ENCODE measurements at places on chromosomes 11 and 22. TPM values are rescaled to one million over a fixed set of nuclear protein-coding genes. Genes with fewer than 3 reads are reported as not detected.

The SCGB1D2 gene
- 0.48 TPM for polyA plus RNA-seq

The VWCE gene
- 5.1 TPM for polyA plus RNA-seq

DNA sequence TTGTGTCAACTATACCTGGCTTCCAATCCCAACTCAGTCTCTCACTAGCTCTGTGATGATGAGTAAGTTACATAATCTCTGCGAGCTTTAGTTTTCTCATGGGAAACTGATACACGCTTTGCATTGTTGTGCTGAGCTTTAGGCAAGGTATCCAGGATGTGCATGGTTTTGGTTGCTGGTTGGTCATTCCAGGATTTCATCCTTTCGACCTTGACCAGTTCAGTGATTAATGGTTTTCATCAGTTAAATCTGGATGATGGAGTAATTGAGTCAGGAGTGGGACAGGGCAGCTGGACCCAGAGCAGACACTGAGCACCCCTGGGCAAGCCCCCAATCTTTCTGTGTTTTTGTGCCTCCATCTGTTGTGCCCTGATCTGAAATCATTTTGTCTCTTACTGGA is 417.3 kb upstream of the CADM1 start:
- peak; percentile 82 for DNase-seq

DNA sequence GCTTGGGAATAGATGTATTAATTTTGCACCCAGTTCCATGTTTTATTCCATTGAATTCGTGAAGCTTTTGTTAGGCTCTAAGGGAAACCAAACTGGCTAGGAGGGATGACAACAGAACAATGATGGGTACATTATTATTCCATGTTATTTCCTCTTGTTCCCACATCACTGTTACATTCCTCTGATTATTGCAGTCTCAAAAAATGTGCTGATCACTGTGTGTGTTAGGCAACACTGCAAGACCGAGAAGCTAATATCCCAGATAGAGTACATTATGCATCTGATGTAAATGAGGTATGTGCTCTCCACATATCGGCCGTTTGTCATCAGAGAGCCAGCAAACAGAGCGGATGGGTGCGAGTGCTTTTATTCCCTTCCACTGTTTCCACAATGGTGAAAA is 327.9 kb downstream of the SOX6 start:
- DNase-seq: no peak

DNA sequence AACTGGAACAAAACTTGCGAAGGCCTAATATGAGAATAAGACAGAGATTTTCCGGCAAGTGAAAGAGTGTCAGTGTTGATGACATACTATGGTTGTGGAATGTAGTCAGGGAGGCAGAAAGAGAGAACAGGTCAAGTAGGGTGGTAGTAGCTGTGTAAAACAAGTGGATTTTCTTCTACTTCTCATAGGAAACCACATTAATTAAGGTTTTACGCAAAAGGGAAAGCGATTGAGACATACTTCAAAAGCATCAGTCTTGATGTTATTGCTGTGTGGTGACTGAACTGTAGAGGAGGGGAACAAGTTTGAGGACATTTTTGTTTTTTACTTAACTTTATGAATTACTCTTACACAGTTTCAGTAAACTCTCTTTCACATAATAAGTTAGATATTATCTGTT is 186.0 kb upstream of the CNTN5 start:
- DNase-seq: no peak

DNA sequence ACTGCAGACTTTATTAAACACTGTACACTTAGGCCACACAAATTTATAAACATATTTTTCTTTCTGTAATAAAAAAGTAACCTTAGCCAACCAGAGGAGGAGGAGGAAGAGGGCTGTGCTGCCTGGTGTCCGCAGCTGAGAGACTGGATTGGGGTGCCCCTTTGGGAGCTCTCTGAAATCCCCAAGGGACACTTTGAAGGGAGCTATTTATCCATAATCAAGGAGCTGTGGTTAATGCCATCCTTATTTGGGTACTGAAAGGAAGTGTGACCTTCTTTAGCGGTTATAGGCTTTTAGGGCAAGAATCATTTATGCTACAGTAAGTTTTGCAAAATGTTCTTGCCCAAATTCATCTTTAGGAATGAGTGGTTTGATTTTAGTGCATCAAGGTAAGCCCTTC is 125.8 kb downstream of the RASSF10 start:
- no peak for DNase-seq

DNA sequence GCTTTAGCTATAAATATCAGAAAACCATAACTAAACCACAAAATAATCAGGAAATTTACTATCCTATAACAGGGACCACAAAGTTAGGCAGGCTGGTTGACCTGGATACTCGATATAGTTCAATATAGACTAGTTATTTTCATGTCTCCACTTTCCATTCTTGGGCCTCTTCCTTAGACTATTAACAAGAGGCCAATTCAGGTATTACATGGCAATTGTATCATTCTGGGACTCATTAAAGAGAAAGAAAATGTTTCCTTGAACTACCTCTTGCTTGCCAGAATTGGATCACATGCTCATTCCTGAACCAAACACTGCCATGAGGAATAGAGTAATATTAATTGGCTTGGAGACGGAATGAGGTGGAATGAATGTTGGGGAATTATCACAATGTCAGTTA is 76.0 kb downstream of the EIF3M start:
- DNase-seq: no peak

DNA sequence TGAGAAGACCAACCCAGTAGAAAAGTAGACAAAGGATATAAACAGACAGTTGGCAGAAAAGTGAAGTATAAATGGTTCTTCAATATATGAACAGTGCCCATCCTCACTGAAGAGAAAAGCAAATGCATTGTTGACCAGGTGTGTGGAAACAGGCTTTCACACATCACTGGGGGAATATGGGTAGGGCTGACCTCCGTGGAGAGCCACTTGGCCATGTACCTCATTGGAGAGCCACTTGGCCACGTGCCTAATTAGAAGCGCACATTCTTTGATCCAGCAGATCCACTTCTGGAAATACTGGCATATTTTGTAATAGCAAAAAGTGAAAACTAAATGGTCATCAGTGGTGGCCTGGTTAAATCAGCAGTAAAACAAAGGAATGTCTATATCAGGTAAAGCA is 43.2 kb downstream of the PPP6R3 start:
- no peak for DNase-seq

- DNase-seq: no peak
Measured at GRCh38 chr11:60912223-60912850, 1.6 kb upstream of the TMEM109 start.

DNA sequence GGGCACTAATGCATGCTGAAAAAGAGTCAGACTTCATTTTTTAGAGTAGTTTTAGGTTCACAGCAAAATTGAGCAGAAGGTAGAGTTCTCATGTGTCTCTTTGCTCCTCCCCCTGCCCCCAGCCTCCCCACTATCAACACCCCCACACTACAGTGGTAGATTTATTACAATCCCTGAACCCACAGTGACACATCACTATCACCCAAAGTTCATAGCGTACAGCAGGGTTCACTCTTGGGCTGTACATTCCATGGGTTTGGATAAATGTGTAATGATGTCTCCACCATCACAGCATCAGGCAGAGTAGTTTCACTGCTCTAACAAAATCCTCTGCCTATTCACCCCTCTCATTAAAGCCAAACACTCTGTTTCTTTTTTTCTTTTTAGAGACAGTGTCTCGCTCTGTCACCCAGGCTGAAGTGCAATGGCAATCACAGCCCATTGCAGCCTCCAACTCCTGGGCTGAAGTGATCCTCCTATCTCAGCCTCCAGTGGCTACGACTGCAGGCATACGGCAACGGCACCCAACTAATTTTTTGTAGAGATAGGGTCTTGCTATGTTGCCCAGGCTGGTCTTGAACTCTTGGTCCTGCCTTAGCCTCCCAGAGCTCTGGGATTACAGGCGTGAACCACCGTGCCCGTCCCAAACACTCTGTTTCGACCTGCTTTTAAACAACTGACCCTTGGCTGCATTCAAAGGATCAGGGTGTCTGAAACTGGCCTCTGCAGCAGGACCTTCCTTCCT is 4.1 kb downstream of the BEST1 start:
- no peak for DNase-seq

DNA sequence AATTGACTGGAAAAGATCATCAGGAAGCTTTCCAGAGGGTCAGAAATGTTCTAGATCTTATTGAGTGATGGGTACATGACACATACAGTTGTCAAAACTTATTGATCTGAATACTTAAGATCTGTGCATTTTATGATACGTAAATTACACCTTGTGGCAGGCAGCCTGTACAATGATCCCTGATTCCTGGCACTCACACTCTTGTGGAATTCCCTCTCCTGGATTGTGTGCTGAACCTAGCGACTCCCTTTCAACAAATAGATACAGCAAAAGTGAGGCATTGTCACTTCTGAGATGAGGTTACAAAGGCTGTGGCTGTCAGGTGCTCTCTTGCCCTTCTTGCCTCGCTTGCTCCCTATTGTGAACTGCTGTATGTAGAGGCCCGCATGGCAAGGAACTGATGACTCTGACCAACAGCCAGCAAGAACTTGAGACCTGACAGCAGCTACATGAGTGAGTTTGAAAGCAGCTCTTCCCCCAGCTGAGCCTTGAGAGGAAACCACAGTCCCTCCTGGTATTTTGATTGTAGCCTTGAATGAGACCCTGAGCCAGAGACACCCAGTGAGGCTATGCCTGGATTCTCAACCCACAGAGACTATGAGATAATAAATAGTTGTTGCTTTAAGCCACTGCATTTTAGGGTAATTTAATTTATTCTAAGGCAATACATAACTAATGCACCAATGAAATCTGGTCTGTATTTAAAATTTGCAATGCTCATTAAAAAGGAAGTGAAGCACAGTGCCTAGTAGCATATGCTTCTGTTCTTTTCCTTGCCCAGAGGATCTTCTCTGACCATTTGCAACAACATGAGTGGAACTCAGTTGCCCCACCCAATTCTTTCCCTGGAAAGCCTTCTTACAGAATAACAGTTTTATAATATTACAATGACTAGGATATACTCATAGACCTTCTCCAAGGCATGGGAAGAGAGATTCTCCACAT is 60.5 kb upstream of the IZUMO1R start:
- no peak for DNase-seq

DNA sequence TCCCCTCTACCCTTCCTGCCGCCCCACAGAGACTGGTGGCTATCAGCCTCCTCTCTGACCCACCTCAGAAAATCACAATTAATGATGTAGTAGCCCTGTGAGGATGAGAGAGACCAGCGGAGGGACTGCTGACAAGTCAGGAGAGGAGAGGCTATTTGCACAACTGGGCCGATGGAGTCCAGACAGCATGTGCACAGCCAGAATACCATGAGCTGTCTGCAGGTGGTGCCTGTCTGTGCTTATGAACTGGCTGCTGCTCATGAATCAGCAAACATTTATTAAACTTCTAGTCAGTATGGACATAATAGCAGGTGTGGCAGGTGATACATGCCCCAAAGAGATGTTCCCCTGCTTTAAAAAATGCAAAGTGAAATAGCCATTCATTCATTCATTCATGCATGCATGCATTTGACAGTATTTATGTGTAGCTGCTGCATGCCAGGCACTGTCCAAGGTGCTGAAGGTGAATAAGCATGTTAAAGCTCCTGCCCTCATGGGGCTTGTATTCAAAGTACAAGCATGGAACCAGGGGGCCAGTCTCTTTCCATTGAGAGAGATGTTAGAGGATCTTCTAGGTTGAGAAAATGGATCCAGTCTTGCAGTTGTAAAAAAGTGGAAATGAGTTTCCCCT is 141.3 kb downstream of the GRIK4 start:
- DNase-seq: no peak

The GTSE1 gene
- polyA plus RNA-seq: 39.4 TPM

GRCh38 chr11:85826116-85826855 is 15.3 kb upstream of the SYTL2 start:
- no peak for DNase-seq

The NAA40 gene
- 23.5 TPM for polyA plus RNA-seq

DNA sequence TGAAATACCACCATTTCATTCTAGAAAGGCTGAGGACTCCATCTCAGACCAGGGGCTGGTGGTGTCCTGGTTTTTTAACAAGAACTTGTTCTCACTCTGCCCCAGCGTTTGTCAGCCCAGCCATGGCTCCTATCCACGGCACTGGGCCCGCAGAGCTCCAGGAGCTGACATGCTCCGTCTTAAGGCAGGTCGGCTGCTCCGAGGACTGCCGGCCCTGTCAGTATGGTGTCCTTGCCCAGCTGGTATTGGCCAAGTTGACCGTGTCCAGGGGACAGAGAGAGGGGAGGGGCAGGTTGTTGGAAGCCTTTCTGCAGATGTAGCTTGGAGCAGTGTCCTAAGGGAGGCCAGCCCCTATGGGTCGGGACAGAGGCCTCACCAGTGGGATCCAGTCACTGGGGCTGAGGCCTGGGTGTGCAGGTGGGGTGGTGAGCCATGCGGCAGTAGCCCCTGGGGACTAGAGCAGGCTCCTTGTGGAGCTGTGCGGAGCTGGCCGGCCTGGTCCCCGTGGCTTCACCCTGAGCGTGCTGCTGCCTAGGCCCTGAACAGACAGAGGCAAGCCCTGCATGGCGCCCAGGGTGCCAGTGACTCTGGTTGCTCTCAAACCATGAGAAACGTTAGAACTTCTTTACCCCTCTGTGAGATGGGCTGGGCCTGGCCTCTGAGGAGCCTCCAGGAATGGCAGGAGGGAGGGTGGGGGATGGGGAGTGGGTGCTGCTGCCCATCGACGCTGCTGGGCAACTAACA is 39.9 kb upstream of the KCNQ1OT1 start:
- DNase-seq: no peak

The CEND1 gene
- 13.2 TPM for polyA plus RNA-seq

DNA sequence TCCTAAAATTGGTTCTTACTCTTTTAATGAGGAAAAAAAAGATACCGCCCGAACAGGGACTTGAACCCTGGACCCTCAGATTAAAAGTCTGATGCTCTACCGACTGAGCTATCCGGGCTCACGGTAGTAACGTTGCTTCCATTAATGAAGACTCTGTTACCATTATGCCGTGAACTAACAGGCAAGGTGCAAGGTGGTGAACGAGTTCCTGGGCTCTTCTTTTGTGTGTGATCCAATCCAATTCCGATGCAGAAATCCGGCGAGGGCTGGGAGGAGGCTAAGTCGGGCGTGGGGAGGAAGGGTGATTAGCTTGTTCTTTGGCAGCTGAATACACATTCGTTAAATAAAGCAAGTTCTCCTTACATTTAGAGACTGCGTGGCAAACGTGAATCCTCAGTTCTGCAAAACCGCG is 49.0 kb downstream of the OR4D9 start:
- DNase-seq: peak; percentile 93

The PIK3C2A gene
- 8.6 TPM for polyA plus RNA-seq

DNA sequence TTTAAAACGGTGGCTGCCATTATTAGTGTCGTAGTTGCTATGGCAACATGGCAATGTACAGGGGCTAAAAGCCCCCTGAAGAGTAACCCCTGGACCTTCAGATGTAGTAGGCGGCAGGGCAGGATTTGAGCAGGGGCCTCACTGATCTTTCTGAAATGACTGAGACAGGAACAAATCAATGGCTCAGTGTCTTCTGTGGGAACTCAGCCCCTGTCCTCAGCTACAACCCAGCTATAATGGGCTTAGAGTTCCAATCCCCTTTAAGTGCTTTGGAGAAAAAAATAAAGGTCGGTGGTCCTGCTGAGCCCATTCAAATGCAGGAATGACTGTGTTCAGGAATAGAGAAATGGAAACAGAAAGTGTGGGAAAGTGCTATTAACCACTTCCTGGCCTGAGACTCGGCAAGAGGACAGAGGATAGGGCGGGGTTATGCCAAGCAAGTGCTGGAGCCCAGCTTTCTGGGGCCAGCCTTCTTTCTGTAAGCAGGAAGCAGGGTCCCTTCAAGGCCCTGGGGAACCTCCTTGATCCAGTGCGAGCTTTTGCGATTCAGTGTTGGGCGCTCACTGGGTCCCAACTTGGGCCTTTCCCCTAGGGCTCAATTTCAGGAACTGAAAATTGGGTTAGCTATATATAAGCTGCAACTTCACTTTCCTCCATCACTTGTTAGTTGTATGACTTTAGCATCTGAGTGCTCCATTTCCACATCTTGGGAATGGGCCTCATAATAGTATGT is 6.1 kb upstream of the CD82 start:
- DNase-seq: peak; percentile 85

GRCh38 chr11:65851811-65852507 is 6.0 kb downstream of the CFL1 start:
- no peak for DNase-seq
